ENCODE measurements at places on chromosomes 7 and 10. TPM values are rescaled to one million over a fixed set of nuclear protein-coding genes. Genes with fewer than 3 reads are reported as not detected.

Gene PPA1
- 408 TPM for total RNA-seq

GRCh38 chr10:124035306-124035927, 58.0 kb downstream of the CHST15 start:
- DNase-seq = no peak

Gene TFPI2
- not detected for total RNA-seq

Gene HOXA3
- total RNA-seq = not detected

Gene PPP1R17
- total RNA-seq = not detected

Gene DNAH11
- 0.02 TPM for total RNA-seq

DNA sequence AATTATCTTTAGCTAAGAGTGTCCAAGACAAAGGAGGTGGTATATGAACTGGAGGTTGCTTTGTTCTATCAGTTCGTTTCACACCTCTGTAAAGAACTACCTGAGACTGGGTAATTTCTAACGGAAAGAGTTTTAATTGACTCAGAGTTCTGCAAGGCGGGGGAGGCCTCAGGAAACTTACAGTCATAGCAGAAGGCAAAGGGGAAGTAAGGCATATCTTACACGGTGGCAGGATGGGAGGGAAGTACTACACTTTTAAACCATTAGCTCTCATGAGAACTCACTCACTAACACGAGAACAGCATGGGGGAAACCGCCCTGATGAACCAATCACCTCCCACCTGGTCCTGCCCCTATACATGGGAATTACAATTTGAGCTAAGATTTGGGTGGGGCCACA, 1202.3 kb upstream of the LRRTM3 start:
- no peak for DNase-seq

DNA sequence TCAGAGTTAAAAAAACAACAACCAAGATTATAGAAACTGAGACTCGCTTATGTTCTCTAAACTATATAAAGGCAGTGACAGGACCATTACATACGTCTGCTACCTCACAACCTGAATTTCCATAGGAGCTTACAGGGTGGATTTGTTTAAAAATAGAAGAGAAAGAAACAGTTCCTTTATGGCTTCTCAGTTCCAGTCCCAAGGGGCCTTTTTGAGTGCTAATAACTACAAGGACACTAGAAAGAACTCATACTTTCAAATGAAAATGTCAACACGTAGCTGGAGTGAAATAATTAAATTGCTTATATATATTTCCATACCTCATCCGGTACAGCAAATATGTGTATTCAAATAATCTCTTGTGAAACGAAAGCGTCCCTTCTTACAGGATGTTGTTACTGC, 19.7 kb downstream of the TSPAN12 start:
- DNase-seq = no peak

DNA sequence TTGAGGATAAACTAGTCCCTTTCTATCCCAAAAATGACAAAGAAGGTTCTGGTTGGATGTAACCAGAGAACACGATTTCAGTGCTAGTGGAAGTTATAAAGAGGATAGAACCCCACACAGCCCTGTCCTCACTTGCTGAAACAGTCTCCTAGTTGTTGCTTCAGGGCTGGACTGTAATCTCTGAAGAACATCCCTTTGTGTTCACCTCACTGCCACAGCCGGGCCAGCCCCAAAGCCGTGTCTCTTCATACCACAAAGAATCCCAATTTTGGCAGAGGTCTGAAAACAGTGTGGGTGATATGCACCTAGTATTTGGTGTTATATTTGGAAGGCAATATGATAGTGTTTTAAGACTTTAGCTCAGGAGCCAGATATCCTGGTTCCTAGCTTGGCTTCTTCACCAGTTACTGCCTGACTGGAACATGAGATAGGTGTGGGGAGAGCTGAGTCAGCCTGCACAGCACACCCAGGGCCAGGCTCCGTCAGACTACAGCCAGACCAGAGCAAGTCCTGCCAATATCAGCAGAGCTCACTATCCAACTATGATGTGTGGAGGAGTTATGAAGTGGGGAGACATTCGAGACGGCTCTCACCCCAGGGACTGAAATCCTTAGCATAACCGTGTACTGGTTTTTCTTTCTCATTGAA, 21.2 kb downstream of the CYP3A4 start:
- no peak for DNase-seq

DNA sequence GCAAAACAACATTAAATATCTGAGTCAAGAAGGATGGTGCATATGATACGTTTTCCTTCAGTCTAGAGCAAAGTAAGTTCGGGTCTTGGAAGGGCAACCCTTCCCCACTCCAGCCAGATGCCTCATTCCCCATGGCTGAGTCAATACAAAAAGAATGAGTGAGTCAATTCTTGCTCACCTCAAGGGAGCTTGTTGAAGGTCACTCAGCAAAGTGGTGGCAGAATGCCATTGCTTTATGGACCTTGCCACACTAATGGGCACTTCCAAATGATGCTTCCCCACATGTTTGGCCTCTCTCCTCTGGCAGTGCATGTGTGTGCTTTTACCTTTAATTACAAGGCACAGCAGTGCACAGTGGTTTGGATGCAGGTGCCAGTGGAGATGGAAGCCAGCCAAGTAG, 296.5 kb downstream of the SORCS3 start:
- DNase-seq = peak; percentile 7

- DNase-seq = no peak
These were observed 214.2 kb upstream of the ADO start for GRCh38 chr10:62590306-62590705.

DNA sequence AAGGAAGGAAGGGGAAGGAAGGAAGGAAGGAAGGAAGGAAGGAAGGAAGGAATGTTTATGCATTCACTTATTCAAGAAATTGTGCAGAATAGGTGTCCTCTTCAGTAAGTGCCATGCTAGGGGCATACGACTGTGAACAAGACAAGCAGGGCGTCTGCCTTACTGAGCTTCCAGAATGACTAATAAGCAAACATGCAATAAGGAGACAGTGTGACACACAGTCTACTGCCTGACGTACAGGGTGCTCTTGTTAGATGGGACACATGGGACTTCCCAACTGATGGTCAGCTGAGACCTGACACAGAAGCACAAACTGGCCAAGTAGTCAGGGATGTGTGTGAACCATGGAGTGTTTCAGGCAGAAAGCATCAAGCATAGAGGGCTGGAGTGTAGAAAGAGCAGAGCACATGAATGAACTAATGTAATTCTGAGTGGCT, 18.2 kb downstream of the DNAJC12 start:
- peak; percentile 25 for DNase-seq

DNA sequence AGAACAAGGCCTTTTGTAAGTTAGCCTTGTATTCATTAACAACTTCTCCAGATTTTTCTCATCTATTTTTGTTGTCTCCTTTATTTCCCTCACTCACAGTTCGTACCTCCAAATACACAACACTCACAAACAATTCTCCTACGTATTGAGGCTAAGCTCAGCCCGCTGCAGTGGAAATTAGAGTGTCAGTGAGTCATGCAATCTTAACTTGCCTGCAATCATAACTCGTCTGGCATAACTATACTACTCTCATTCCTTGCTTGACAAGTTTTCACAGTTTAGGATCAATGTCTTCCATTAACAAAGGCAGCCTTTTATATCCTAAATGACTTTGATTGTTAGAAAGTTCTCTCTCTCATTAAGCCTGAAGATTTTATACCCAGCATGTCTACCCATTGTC, 23.8 kb downstream of the TMEM196 start:
- DNase-seq = no peak

Gene PNLIP
- total RNA-seq = not detected

GRCh38 chr10:91798649-91799611, 704 bp downstream of the TNKS2 start:
- peak; percentile 49 for DNase-seq

GRCh38 chr10:70549962-70550458, 52.5 kb downstream of the PRF1 start:
- peak; percentile 82 for DNase-seq

DNA sequence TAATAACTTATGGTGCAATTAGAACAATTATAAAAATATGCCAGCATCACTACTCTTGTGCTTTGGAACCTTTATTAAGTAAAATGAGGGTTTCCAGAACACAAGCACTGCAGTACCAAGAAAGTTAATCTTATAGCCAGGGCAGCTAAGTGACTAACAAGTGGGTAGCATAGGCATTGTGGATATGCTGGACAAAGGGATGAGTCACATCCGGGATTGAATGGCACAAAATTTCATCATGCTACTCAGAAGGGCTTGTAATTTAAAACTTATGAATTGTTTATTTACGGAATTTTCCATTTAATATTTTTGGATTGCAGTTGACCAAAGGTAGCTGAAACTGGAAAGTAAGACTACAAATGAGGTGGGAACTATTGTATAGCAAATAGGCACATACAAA, 250.6 kb downstream of the C7orf25 start:
- DNase-seq = no peak

- DNase-seq = peak; percentile 59
These were observed 534 bp downstream of the UBE3C start for GRCh38 chr7:157139111-157139809.

- DNase-seq = peak; percentile 43
These were observed 29.3 kb upstream of the SH3PXD2A start for GRCh38 chr10:103884681-103885139.

DNA sequence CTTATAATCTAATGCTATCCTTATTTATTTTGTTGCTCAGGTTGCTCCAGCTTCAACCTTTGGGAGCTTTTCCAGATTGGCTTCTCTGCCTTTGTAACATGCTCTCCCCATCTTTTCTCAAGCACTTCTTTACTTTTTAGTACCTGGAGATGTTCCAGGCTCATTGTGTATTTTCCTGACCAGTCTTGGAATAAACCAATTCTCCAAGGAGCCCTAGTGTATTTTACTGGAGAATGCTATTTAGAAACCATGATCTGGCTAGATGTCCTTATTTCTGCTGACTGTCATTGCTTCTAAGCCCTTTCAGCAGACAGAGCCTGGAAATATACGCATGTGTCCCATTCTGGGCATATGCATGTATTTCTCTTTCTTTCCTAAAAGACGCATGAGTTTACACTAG, 95.7 kb downstream of the EMX2 start:
- DNase-seq = no peak

DNA sequence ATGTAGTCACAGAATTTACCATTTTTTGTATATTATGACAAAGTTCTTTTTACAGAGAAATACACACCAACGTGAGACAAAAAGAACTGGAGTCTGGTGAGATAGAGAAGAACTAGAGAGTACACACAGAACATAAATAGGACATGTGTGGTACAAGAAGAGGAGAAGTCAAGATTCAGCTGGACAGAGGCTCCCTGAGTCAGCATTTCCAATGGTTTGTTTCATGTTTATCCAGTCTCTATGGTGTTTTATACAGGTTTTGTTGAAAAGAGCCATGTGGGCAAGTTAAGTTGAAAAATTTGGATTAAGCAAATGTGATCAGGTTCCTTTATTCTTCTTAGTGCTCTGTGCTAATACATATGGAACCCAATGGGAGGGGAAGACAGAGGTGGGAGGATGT, 105.5 kb upstream of the AKR1E2 start:
- DNase-seq = no peak

Gene SERPINE1
- total RNA-seq = not detected

- no peak for DNase-seq
These were observed 135.7 kb downstream of the PKD1L1 start for GRCh38 chr7:47812429-47813136.

DNA sequence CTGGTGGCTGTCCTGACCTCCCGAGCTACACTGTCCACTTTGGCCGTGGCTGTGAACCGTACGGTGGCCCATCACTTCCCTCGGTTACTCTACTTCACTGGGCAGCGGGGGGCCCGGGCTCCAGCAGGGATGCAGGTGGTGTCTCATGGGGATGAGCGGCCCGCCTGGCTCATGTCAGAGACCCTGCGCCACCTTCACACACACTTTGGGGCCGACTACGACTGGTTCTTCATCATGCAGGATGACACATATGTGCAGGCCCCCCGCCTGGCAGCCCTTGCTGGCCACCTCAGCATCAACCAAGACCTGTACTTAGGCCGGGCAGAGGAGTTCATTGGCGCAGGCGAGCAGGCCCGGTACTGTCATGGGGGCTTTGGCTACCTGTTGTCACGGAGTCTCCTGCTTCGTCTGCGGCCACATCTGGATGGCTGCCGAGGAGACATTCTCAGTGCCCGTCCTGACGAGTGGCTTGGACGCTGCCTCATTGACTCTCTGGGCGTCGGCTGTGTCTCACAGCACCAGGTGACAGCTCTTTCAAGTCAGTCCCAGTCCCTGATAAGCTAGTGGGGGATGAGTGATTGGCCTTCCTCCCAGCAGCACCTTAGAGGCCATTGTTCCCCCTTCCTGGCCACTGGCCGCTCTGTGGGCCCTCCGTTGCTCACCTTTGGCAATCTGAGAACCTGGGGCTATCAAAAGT, 3.0 kb downstream of the CHPF2 start:
- DNase-seq = no peak
